ENCODE measurements at places on chromosomes 3 and 15.

GRCh38 chr15:47820747-47821319 lies 103.5 kb downstream of the SEMA6D start:
- no peak for DNase-seq

GRCh38 chr15:88586401-88587162 lies 34.6 kb upstream of the AEN start:
- no peak for DNase-seq

GRCh38 chr3:29324180-29324651 lies 43.3 kb downstream of the RBMS3 start:
- DNase-seq = no peak

GRCh38 chr3:135495891-135496290 lies 469.6 kb upstream of the PPP2R3A start:
- DNase-seq = no peak

- DNase-seq = no peak
Measured at GRCh38 chr3:71072986-71073385, 510.5 kb downstream of the FOXP1 start.

DNA sequence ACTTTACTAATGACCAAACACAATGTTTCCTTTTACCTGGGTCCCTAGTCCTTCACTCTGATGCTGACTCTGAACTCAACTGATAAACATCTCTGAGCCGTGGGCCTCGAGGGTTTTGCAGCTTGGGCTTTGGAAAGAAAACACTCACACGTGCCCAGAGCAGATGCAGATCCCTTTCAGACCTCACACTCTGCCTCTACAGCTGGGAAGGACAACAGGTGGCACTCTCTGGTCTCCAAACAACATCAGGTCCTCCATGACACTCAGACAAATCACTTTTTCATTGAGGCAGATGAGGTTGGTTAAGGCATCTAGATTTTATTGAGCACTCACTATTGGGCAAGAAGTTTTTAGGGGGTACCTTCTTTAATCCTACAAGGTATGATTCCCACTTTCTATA lies 64.7 kb upstream of the NTRK3 start:
- no peak for DNase-seq

All from neural progenitor cell (in vitro differentiated cells).